Mesendoderm (in vitro differentiated cells): ENCODE measurements at places on chromosomes 2 and 18.

DNA sequence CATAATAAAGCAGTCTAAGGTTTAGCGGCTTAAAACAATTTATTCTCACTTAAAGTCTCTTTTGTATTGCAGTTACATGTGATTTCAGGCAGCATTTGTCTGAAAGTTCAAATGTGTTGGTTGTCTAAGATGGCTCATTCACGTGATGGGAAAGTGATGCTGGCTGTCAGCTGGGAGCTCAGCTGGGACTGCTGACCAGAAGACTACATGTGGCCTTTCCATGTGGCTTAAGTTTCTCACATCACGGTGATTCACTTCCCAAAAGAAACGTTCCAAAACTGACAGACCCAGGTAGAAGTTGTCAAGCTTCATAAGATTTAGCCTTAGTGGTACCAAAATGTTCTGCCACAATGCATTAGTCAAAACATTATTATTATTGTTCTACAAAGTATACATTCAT is 76.9 kb downstream of the TMEM131 start:
- no peaks in the 10 kb centered on the region for H3K36me3 ChIP-seq
- no peak for DNase-seq
- no peak overlapping the region for H3K4me3 ChIP-seq
- no peaks in the 10 kb centered on the region for H3K4me1 ChIP-seq

DNA sequence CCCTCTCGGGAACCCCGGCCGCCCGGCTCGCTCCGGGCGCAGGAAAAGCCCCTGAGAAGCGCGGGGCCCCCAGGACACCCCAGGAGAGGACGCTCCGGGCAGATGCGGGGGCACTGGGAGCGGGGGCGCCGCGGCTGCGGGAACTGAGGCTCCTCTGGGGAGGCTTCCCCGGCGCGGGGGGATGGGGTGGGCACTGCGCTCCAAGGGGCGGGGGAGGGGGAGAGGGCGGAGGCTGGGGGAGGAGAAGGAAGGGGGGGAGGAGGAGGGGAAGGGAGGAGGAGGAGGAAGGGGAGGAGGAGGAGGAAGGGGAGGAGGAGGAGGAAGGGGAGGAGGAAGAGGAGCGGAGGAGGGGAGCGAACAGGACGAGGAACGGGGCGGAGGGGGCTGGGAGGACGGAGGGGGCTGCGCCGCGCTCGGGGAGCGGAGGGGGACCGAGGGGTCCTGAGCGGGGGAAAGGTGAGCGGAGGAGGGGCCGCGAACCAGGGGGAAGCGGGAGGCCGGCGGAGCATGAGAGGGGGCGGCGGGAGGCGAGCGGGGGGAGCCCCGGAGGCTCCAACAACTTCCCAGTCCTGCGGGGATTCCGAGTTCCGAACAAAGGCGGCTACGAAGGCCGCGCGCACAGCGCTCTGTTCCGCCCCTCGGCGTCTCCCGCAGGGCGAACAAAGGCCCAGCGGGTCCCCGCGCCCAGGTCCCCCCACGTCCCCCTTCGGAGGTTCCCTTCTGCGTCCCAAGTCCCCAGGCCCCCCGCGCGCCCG is 742 bp downstream of the PXDN start:
- peaks cover 9% of the 10 kb centered on the region for H3K4me1 ChIP-seq
- H3K27me3 ChIP-seq = no peaks in the 10 kb centered on the region
- peak overlapping the region; percentile 61 for H3K4me3 ChIP-seq
- peak; percentile 71 for DNase-seq

DNA sequence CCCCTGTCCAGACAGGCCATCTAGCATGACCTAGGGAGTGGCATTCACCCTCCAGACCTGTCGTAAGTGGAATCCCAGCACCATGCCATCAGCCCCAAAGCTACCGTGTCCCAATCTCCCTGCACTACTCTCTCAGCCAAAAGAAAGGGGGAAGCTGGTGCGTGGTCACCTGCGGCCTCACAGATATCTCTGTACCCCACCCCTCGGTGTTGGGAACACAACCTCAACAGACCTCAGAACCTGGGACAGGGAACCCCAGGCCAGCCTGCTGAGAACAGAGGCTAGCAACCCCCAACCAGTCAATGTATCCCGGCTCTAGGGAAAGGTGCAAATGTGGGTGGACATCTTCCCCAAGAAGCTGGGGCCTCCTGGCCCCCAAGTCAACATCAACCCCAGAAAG is 38.2 kb downstream of the LMAN2L start:
- H3K4me3 ChIP-seq = no peak overlapping the region
- H3K27me3 ChIP-seq = no peaks in the 10 kb centered on the region
- H3K27ac ChIP-seq = no peak overlapping the region
- no peaks in the 10 kb centered on the region for H3K4me1 ChIP-seq
- no peak for DNase-seq

DNA sequence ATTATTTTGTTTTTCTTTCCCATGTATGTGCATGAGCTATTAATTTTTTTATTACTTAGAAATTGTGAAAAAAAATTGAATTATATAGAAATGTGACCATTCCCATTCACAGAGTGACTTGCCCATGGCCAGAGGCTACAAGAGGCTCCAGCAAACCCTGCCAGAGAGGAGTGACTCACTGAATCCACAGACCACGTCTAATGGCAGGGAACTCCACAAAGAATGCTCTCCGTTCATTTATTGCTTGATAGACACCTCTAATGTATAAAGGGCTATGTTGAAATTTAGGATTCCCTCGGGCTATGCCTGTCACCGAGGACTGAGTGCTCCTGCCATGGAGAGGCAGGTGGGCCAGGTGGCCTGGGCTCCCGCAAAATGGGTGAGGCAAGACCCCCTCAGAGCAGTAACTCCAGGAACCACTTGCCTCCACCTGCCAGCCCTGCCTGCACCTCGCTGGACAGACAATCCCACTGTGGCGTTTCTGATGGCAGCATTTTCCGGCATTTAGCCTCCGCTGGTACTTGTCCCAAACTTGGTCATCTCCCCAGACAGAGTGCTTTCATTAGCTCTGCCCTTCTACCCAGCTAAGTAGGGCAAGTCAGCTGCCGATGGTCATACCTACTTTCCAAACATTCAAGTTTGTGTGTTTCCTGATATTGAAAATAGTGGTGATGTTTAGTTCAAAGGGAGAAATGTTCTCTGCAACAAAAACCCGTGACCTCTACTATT is 200.3 kb downstream of the PRKCE start:
- H3K4me3 ChIP-seq = no peak overlapping the region
- no peak overlapping the region for H3K27ac ChIP-seq
- no peaks in the 10 kb centered on the region for H3K27me3 ChIP-seq
- no peaks in the 10 kb centered on the region for H3K4me1 ChIP-seq

DNA sequence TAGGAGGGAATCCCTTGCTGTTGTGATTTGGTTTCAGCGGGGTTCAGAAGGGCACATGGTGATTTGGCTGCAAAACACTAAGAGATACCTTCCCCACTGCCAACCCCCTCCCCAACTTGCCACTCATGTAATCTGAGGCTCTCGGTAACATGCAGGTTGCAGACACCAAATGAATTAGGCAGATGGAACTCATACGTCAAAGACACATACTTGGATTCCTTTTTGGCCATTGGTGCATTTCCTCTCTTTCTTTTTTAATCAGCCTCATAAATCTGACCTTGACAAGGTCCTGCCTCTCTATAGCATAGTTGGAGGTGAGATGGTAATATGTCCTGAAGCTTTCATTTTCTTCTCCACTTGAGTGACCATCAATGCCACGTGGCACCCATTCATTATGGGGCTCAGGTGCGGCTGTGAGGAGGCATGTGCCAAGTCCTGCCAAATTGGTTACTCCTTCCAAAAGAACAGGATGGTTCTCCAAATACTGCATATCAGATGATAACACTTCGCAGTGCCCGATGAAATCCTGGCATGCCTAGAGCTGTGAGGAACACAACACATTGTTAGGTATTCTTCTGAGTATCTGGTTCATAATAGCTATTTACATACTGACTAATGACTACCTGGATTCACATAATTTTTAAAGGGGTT is 8.3 kb upstream of the TMEM178A start:
- H3K4me3 ChIP-seq = no peak overlapping the region
- no peaks in the 10 kb centered on the region for H3K36me3 ChIP-seq
- no peaks in the 10 kb centered on the region for H3K4me1 ChIP-seq
- H3K27me3 ChIP-seq = no peaks in the 10 kb centered on the region
- DNase-seq = no peak

DNA sequence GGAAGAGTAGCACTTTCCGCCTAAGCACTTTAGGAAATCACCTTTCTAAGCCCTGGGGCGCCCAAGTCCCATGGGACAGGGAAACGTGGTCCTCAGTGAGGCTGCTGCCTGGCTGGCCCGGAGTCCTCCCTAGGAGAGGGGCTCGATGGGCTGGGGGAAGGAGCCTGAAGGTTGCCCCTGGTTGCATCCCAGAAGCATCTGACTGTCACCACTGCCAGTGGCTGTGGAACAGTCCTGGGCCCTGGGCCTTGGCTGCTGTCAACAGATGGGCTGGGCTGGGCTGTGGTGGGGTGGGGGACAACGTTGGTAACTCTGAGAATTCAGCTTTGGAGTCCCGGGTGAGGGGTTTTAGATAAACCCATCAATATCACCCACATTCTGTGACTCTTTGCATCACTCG is 22.5 kb downstream of the ASB1 start:
- peaks cover 10% of the 10 kb centered on the region for H3K36me3 ChIP-seq
- H3K27me3 ChIP-seq = no peaks in the 10 kb centered on the region
- no peak overlapping the region for H3K27ac ChIP-seq
- no peak for DNase-seq
- H3K4me1 ChIP-seq = no peaks in the 10 kb centered on the region

GRCh38 chr2:237471438-237472186 is 15.4 kb upstream of the MLPH start:
- H3K4me3 ChIP-seq = no peak overlapping the region
- H3K36me3 ChIP-seq = no peaks in the 10 kb centered on the region
- DNase-seq = peak; percentile 84

DNA sequence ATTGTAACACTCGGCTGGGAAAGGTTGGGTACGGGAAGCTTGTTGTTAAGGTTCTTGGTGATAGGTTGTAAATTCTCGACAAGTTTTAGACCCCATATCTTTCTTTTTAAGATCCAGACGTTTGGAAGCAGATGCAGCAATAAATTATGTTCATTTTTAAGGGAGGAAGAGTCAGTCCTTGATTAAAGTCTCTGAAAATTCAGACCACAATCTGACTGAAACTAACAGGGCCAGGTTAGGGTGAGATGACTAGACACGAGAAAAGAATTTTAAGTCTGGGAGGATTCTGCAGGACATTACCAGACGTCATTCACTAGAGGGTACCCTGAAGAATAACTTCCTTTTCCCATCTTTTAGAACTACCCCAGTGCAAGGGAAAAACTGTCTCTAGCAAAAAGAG is 16.1 kb downstream of the WIPF1 start:
- H3K36me3 ChIP-seq = no peaks in the 10 kb centered on the region
- H3K4me3 ChIP-seq = no peak overlapping the region
- H3K27ac ChIP-seq = no peak overlapping the region
- H3K27me3 ChIP-seq = no peaks in the 10 kb centered on the region

DNA sequence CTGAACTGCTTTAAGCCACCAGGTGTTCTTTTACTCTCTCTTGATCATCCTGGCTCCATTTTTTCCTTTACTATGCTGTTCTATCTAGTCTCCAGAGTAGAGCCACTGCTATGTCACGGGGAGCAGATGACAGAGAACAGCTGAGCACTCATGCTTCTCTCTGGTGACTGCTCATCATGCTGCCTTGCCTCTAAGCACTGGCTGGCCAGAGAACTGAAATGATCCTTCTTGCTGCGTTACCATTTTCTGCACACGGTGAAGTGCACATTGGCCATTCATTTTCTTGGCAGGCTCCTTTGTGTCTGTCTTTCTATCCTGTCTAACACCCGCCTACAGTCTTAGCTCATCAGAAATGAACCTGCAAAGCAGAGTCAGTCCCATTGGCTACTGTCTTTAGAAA is 86.0 kb downstream of the KCTD1 start:
- no peaks in the 10 kb centered on the region for H3K4me1 ChIP-seq
- no peak for DNase-seq
- H3K4me3 ChIP-seq = no peak overlapping the region
- H3K36me3 ChIP-seq = no peaks in the 10 kb centered on the region
- no peaks in the 10 kb centered on the region for H3K27me3 ChIP-seq
- H3K27ac ChIP-seq = no peak overlapping the region

GRCh38 chr2:197237291-197238042 is 73.1 kb downstream of the ANKRD44 start:
- DNase-seq = no peak
- H3K27ac ChIP-seq = no peak overlapping the region
- H3K27me3 ChIP-seq = no peaks in the 10 kb centered on the region
- H3K4me3 ChIP-seq = no peak overlapping the region
- no peaks in the 10 kb centered on the region for H3K36me3 ChIP-seq

DNA sequence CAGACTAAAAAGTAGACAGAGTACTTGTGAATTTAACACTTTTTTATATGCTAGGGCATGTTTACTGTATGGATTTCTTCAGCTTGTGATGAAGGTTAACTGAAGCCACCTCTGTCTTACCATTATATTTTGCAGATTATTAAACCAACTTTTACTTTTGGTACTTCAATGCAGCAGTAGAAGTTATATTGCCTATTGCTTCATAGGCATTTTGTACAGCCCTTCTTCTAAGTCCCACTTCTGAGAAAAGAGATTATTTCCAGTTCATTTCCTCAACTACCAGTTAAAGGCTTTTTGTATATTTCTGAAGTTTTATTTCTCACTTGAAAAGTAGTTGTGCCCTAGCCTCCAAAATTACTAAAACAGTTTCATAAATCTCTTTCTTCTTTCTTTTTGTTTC is 256.4 kb upstream of the FBXO11 start:
- DNase-seq = no peak
- no peaks in the 10 kb centered on the region for H3K27me3 ChIP-seq
